ENCODE measurements at places on chromosomes 7 and 10. TPM values are rescaled to one million over a fixed set of nuclear protein-coding genes. Genes with fewer than 3 reads are reported as not detected.

Gene ATOH7
- total RNA-seq = not detected

Gene OPN4
- total RNA-seq = not detected

Gene WIPF3
- not detected for total RNA-seq

Gene ZFAND2A
- total RNA-seq = 16.6 TPM

Gene TRPV5
- not detected for total RNA-seq

Gene EFCAB10
- total RNA-seq = not detected

Gene CLCN1
- total RNA-seq = 0.16 TPM

Gene GHITM
- 117 TPM for total RNA-seq

Gene HTR7
- total RNA-seq = 0.25 TPM

Gene MICU1
- total RNA-seq = 58.3 TPM

Gene IGF2BP3
- total RNA-seq = 2.9 TPM

Gene PAX4
- total RNA-seq = not detected

Gene NKX2-3
- total RNA-seq = not detected

Gene FXYD4
- total RNA-seq = not detected

Gene KCNMA1
- 40.1 TPM for total RNA-seq

Gene CALML3
- total RNA-seq = not detected

Gene CFAP58
- 0.98 TPM for total RNA-seq

Gene GTF2IRD1
- total RNA-seq = 5.9 TPM

Gene VPS37D
- 1.9 TPM for total RNA-seq

Gene GOLGA7B
- not detected for total RNA-seq

Gene SRRT
- 41.2 TPM for total RNA-seq

Gene R3HCC1L
- 10.8 TPM for total RNA-seq

Gene SH2B2
- total RNA-seq = 4.9 TPM

Gene DKK1
- total RNA-seq = 123 TPM

Gene FAM241B
- total RNA-seq = not detected

Gene BAMBI
- total RNA-seq = 1.4 TPM

Gene BTBD16
- total RNA-seq = 0.09 TPM

Gene CDNF
- total RNA-seq = 1.2 TPM

Gene PTTG1IP2
- total RNA-seq = not detected

Gene CYP2C19
- not detected for total RNA-seq

Gene ASZ1
- total RNA-seq = not detected

Gene C10orf90
- 1.1 TPM for total RNA-seq

Gene AP3M1
- total RNA-seq = 34.8 TPM

Gene MSS51
- 2.5 TPM for total RNA-seq

Gene ACTR3C
- total RNA-seq = not detected

Gene CLRN3
- total RNA-seq = not detected

Gene PSMG3
- 20.5 TPM for total RNA-seq

Gene NIPSNAP2
- 55.0 TPM for total RNA-seq

Gene NEBL
- 4.3 TPM for total RNA-seq

Gene CDK1
- 82.9 TPM for total RNA-seq
